Activated gamma-delta T cell treated with Interleukin-2 at 50 U/mL for 16 hours (primary cell): ENCODE measurements at places on chromosomes 13 and 19.

GRCh38 chr19:2286402-2287140, 4.6 kb upstream of the PEAK3 start:
- DNase-seq = no peak

- no peak for DNase-seq
Measured at GRCh38 chr13:35478271-35479037, 2.0 kb upstream of the MAB21L1 start.

DNA sequence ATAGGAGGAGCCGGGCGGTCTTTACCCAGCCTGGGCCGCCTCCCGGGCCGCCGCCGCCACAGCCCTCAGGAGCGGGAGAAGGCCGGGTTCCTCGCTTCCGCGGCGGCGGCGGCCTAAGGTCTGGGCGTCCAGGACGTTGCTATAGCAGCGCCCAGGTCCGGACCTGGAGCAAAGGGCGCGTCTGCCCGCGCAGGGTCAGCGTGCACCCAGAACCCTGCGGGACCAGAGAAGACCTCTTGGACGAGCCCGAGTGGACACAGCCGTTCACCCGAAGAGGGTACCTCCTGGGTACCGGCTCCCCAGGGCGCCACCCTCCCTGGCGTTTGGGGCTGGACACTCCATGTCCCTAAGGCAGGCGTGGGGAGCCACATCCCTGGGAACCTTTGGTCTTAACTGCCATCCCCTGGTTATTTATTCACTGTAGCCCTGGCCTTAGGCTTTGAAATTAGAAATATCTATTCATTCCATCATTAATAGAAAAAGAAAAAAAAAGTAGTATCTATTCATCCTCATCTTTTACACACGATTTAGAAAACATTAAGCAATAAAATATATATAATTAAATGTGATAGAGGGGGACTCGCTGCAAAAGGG, 2.4 kb downstream of the DZIP1 start:
- DNase-seq = no peak

GRCh38 chr13:76351541-76352229, 534.5 kb downstream of the KCTD12 start:
- DNase-seq = no peak

DNA sequence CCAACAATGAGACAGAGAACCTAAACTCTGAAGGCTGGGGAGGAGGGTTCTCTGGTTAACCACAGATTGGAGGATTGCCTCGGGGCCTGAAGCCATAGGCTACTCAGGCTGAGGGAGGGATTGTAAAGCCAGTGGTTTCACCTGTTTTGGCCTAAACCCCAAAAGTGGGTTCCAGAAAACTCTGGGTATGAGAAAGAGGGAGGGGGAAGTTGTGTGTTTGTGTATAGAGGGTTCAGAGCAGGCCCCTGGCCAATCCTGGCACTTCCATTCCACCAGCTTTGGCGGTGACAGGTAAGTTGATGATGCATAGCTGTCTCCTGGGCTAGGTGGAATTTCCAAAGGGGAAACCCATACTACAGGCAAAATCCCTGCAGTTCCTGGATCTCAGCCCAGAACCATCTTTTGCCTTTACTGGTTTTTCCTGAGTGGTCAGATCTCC, 13.5 kb upstream of the CCDC97 start:
- DNase-seq = no peak

DNA sequence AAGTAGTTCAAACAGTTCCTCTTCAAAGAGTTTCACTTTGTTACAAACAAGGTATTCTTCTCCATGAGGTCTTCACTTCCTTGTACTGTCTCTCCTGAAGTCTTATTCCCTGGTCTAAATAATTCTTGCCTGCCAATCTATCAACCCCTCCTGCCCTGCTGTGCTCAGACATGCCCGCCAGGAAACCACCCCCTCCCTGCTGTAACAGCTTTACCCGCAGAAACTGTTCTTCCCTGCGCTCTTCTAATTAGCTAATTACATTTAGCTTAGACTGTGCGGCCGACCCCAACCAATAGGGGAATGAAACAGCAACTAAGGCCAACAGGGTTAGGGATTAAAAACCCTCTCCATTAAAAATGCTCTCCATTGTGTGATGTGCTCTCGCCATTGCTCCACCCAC, 46.7 kb downstream of the ZNF846 start:
- DNase-seq = no peak

GRCh38 chr19:18254546-18255503, 19.4 kb downstream of the IQCN start:
- no peak for DNase-seq

GRCh38 chr19:44576843-44577565, 36.4 kb upstream of the IGSF23 start:
- DNase-seq = no peak

- no peak for DNase-seq
Measured at GRCh38 chr13:49645451-49645850, 17.1 kb downstream of the ARL11 start.

DNA sequence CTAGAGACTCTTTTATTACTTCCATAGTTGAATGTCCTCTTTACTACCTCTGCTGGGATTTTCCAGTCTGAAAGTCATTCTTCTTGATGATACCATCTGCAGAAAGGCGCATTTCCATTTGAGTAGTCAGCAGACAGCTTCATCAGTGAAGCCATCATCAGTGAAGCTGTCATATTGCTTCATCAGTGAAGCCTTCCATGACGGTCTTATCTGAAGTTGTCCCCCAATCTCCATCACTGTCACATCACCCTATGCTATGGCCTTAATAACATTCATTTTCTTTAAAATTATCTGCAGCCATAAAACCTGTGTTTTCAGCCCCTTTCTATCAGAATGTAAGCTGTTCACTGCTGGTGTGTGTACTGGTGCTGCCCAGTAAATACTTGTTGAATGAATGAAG, 151.6 kb downstream of the B3GLCT start:
- DNase-seq = no peak

DNA sequence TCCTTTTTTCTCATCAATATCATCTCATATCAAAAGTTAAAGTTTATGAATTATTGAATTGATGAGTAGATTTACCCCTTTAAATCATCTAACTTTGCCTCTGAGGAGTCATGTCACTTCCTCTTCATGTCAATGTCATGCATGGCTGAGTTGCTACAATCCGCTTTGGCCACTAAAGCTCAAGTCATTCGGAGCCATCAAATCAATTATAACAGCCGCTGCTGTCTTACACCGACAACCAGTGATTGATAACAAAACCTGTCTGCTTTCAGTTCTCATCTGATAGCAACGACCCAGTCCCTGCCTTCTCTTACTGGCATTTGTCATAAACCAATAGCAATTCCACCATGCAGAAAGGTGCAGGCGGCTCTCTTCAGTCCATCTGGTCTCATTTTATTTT, 429.3 kb downstream of the DIAPH3 start:
- no peak for DNase-seq

GRCh38 chr19:38012290-38012689, 105.3 kb downstream of the SIPA1L3 start:
- DNase-seq = no peak

GRCh38 chr13:64680739-64681138, 2549.4 kb downstream of the PCDH9 start:
- DNase-seq = no peak

GRCh38 chr19:17718947-17719711, at the start of gene MAP1S:
Gene MAP1S, plus strand, starts transcription at chr19:17719480. Its CDS starts 23 bp downstream, at chr19:17719503.
- DNase-seq = peak; percentile 50

- peak; percentile 82 for DNase-seq
Measured at GRCh38 chr19:56671613-56671994, at the start of gene ZNF835. Gene ZNF835, minus strand, starts transcription at chr19:56671757. Its CDS starts 6,559 bp downstream, at chr19:56665198.

GRCh38 chr19:1883784-1884183, 1.5 kb downstream of the ABHD17A start:
- DNase-seq = no peak

GRCh38 chr19:5290336-5291262, 50.0 kb downstream of the PTPRS start:
- no peak for DNase-seq

GRCh38 chr19:41421314-41421713, 5.9 kb downstream of the B3GNT8 start:
- DNase-seq = no peak

GRCh38 chr19:10292206-10292788, 2.5 kb downstream of the ICAM5 start:
- DNase-seq = peak; percentile 67

- DNase-seq = no peak
Measured at GRCh38 chr13:60869941-60870613, 473.1 kb downstream of the TDRD3 start.

GRCh38 chr19:40630571-40631160, 29.5 kb downstream of the LTBP4 start:
- no peak for DNase-seq

DNA sequence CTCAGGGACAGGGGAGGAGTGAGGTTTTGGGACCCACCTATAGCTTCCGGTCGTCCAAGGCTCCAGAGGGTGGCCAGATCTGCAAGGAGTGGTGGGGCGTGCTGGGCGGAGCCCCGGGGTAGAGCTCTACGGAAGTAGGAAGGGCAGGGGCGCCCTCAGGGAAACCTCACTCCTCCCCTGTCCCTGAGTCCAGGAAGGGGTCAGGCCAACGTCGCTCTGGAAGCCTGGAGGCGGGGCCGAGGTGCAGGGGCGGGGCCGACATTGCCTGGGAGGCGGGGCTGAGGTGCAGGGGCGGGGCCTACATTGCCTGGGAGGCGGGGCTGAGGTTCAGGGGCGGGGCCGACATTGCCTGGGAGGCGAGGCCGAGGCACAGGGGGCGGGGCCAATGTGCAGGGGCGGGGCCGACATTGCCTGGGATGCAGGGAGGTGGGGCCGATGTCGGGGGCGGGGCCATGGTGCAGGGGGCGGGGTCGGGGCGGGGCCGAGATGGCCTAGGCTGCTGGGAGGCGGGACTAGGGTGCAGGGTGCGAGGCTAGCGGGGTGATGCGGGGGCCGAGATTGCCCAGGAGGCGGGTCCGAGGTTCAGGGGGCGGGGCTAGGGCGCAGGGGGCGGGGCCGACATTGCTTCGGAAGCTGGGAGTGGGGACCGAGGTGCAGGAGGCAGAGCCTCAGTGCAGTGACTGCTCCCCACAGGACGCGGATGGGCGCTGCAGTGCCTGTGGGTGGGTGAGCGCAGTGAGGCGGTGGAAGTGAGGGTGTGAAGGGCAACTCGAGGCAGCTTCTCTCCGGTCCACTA, 4.9 kb upstream of the PALM start:
- DNase-seq = peak; percentile 53

DNA sequence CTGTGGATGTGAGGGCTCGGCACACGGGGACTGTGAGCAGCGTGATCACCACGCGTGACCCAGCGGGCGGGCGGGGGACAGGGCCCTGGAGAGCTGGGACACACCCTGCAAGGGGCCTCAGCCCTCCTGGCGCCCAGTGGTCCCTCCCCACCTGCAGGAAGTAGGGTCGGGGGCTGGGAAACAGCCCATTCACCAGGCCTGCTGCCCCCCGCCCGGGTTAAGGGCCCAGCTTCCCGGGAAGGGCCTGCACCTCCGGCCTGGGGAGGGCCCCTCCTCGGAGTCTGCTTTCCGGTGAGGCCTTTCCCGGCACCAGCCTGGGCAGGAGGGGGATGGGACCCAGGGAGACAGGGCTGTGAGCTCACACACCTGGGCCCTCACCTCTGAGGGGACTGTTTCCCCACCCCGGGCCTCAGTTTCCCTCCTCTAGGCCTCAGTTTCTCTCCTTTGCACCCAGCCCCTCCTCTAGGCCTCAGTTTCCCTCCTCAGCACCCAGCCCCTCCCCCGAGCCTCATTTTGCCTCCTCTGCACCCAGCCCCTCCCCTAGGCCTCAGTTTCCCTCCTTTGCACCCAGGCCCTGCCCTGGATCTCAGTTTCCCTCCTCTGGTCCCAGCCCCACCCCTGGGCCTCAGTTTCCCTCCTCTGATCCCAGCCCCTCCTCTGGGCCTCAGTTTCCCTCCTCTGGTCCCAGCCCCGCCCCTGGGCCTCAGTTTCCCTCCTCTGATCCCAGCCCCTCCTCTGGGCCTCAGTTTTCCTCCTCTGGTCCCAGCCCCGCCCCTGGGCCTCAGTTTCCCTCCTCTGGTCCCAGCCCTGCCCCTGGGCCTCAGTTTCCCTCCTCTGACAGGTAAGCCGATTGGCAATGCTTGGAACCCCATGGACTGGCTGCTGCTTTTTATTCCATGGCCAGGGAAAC, 1.9 kb upstream of the MADCAM1 start:
- no peak for DNase-seq

DNA sequence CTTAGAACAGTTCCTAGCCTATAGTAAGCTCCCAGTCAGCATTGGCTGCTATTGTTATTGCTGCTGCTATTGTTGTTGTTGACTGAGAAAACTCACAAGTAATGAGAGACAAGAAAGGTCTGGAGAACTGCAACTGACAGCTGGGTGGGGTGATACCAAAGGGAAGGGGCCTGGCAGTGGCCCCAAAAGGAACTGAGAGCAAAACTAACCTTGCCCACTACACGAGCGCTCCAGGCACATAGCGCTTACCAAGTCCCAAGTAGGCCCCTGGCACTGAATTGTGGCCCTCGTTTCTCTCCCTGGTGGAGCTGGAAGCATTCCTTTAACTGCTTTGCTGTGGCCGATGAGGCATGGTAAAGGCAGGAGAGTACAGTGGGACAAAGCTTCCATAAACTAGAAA, 59.7 kb downstream of the KCTD12 start:
- no peak for DNase-seq

DNA sequence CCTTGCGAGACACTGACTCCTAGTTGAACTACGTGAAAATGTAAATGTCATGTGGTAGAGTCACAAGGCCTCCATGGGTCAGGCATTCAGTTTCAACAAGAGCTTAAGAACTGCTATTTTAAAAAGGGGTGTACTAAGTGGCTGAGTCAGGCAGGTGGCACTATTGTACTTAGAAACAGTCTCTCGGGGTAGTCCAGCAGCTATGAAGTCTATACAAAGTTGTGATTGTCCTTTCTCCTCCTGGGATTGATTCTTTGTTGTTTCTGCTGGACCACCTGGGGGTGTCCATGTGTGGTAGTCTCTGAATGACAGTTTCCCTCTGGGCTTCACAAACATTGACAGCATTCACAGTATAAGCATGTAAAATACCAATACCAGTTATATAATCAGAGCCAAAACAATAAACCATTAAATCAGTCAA, 33.0 kb downstream of the UGGT2 start:
- no peak for DNase-seq

DNA sequence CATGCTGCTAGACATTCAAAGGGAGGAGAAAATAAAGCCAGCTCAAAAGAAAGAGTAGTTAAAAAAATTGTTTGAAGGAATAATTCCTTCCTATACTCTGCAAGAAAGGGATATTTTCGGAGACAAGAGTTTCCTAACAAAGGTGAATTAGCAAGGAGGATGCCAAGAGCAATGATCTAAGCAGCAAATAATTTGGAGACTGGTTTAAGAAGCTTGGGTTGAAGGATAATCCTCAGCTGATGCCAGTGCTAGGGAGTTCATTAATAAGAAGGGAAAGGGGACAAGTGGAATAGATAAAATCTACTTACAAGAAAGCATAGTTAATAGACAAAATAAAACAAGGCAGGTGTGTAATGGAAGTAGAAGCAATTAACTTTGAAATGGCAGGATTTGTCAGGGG, 372.3 kb downstream of the NDFIP2 start:
- DNase-seq = no peak

DNA sequence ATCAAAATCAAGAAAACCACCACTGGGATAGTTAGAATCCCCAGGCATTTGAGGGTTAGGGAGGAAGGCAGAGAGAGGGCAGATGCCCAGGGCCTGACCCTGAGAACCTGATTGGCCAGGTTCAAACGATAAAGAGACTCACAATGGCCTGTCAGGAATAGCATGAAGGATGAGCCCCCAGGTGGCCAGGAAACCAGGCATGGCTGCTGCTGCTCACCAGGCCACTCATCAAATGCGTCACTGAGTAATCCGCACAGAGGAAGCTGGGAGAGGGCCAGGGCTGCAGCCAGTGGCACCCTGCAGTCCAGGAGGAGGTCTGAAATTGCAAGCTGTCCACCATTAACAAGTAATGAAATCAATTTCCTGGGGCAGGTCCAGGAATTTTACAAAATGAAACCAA, 111.3 kb downstream of the KATNAL1 start:
- DNase-seq = no peak
